ENCODE measurements at places on chromosomes 3 and 15.

- DNase-seq = no peak
Measured at GRCh38 chr15:59696332-59696731, 7.2 kb upstream of the BNIP2 start.

DNA sequence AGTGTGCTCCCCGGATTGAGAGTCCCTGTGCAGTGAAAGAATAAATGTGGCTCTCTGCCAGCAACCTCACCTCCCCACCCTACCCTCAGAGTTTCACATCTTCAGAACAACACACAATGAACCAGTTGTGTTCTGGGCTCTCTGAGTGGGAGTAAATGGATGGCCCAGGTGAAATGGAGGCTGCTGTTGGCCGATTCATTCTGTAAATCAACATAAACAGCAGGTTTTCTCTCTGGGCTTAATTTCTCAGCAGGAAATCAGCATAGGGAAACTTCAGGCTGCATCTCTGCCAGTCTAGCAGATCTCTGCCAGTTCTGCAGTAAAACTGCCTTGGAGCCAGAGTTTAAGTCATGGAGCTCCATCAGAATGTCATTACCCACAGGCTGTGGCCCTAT lies 54.6 kb upstream of the FURIN start:
- DNase-seq = no peak

DNA sequence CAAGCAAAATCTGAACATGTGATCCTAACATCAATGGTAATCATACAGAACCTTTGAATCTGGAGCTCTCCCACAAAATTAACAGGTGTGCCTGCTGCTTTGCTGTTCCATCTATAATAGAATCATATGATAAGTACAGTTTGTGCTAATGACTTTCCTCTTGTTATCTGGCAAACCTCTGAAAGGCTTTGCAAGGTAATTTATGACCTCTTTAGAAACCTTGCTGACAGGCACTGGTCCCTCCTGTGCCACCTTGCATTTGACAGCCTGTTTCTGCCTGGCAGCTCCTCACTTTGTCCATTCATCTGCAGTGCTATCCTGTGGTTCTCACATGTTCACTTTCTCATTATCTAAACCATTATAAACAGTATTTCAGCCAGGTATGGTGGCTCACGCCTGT lies 10.2 kb upstream of the HTR3C start:
- no peak for DNase-seq

- DNase-seq = peak; percentile 75
Measured at GRCh38 chr3:48662753-48663488, at the start of gene CELSR3. Gene CELSR3 (minus strand): TSS chr3:48662886. CDS start chr3:48662634, 252 bp downstream.

DNA sequence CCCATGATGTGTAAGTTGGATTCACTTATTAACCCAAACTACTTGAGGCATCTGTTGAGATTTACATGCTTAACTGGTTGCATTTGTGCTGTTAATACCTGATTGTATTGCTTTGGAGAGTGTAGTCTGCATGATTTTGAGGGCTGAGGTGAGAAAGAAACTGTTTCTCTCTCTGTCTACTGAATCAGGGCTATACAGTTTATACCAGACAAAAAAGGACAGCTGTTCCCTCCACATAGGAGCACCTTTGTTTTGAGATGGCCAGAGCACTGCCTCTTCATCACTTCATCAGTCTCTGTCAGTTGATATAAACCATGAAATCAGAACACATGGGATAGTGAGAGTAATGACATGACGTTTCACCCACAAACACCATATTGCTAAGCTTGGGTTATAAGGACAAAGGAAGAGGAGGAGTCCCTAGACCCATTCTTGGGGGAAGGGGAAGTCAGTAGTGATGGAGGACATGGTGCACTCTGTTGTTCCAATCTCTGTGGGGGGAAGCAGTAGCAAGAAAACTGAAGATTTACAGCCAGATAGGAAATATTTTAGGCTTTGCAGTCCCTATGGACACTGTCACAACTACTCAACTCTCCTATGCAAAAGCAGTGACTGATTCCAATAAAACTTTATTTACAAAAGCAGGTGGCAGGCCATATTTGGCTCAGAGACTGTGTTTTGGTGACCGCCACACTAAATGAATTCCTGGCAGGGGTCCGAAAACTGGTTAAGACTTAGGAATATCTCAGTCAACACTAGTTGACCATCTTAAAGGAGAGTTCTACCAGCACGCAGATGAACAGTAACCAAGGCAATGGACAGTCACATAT lies 123.9 kb upstream of the NR2E3 start:
- no peak for DNase-seq

- no peak for DNase-seq
Measured at GRCh38 chr15:51776952-51777569, 25.7 kb downstream of the TMOD2 start.
